Stimulated activated CD4-positive, alpha-beta T cell treated with anti-CD3 and anti-CD28 coated beads, Interleukin-2, amount 100 ng/mL, for 48 hours (primary cell): ENCODE measurements at places on chromosomes 4 and X.

- DNase-seq: no peak
Measured at GRCh38 chr4:74166135-74166534, 8.2 kb downstream of the MTHFD2L start.

- no peak for DNase-seq
Measured at GRCh38 chr4:16142598-16143310, 58.9 kb upstream of the PROM1 start.

- no peak for DNase-seq
Measured at GRCh38 chrX:114101081-114101480, 482.8 kb upstream of the HTR2C start.

DNA sequence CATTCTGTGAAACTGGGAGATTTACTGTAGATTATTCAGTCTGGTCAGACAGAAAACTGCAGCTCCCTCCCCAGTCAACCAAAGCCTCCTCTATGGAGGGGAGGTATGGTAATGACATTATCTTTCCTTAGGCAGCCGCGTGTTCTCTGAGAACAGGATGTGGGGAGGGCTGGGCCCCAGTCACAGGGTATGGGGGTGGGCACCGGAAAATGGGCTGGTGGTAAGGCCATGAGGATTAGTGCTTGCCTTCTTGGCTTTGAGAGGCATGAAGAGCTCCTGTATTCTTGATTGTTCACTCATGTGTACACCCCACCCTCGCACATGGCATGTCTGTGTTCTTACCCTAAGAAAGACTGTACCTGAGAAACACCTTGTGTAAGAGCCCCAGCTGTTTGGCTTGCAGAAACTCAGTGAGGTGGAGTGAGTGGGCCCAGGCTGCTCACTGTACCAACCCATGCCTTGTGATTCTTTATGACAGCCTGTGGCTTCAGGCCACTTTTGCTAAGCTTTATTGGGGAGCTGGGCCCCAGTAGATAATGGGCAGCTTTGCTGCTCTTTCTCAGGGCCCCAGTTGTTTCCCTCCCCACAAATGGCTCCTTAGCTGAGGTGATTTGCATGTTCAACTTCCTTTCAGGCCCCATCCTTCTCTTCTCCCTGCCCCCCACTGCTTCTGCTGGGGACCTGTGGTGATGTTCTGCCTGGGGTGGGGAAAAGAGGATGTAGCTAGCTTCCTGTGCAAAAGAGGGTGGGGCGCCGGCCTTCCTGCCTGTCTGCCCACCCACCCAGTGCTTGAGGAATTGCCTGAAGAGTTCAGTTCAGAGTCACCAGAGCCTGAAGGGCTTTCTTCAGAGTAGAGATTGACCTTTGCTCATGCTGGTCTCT, 30.7 kb downstream of the MSN start:
- DNase-seq: peak; percentile 52

DNA sequence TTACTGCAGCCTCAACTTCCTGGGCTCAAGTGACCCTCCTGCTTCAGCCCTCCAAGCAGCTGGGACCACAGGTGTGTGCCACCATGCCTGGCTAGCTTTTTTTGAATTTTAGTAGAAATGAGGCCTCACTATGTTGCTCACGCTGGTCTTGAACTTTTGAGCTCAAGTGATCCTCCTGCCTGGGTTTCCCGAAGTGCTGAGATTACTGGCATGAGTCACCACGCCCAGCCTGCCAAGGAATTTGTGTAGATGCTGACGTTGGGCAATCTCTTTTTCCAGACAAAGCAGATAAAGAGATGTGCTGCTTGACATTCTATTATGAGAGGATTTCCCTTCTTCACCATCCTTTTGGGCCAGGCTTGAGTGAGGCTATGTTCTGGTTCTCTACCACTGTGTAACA, 254.5 kb upstream of the RPS6KA3 start:
- no peak for DNase-seq

DNA sequence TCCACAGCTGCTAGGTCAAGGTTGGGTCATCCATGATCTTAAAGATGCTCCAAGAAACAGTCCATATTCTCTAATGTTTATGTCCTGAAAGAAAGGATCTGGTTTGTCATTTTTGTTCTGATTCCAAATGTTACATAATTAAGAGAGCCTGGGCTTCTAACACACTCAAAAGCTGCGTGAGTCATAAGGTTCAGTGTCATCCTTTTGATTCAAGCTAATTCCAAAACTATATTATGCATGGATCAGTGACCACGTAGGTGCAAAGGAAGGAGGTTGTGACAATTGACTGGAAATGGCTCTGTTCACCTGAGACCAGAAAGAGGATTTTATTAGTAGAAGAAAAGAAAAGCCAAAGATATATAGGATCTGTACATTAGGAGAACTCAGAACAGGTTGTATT, 268.7 kb upstream of the GK2 start:
- DNase-seq: no peak

GRCh38 chr4:24973747-24974601, 56.8 kb downstream of the LGI2 start:
- no peak for DNase-seq

GRCh38 chr4:186318481-186318880, 52.5 kb downstream of the F11 start:
- no peak for DNase-seq

GRCh38 chr4:75235359-75235951, 278.7 kb downstream of the RCHY1 start:
- DNase-seq: no peak

- no peak for DNase-seq
Measured at GRCh38 chr4:36532670-36533379, 251.4 kb downstream of the DTHD1 start.

DNA sequence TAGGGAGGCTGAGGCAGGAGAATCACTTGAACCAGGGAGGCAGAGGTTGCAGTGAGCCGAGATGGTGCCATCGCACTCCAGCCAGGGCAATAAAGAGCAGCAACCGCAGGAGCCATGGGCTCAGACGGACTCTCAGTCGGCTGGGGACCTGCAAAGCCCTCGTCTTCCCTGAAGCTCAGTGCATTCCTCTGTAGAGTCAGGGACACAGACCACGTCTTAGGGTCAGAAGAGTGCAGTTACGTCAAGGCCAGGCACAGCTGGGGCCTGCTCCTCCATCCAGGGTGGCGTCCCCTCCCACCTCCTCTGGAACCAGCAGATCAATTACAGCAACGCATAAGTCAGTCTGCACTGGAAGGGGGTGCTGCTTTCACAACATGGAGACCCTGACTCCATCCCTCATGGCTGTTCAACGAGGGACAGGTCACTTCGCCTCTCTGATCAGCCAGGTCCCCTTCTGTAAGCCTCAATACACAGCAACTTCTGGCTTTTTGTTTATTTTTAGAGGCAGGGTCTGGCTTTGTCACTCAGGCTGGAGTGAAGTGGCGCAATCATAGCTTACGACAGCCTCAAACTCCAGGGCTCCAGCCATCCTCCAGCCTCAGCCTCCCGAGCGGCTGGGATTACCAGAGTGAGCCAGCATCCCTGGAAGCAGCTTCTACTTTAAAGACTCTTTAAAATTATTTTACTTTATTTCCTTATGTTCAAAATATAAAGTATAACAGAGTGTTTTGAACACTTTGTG, 76.4 kb downstream of the ZFYVE28 start:
- no peak for DNase-seq

GRCh38 chr4:38174801-38175200, 214.6 kb downstream of the PTTG2 start:
- no peak for DNase-seq

GRCh38 chrX:38347136-38347535, 5.3 kb upstream of the OTC start:
- DNase-seq: no peak

DNA sequence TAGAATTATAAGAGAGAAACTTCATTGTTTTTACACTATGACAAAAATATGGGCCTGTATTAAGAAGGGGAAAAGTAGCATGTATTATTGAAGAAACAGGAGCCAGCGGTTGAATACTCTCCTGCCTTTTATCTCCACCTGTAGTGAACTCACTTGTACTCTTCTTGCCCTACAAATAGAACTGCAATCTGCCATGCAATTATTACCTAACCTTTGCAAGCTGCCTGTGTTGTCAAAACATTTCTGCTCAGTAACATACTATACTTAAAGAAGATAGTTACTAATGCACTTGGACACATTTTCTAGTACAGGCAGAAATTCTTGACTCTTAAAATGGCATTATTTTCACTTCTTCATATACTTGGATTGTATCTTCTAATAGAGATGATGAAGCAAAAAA, 818.4 kb upstream of the GRID2 start:
- DNase-seq: no peak

GRCh38 chr4:1351854-1352566, 5.0 kb downstream of the UVSSA start:
- peak; percentile 96 for DNase-seq

- DNase-seq: no peak
Measured at GRCh38 chr4:152115118-152115517, 354.3 kb upstream of the GATB start.

GRCh38 chr4:138439143-138439581, 197.0 kb upstream of the SLC7A11 start:
- DNase-seq: no peak

DNA sequence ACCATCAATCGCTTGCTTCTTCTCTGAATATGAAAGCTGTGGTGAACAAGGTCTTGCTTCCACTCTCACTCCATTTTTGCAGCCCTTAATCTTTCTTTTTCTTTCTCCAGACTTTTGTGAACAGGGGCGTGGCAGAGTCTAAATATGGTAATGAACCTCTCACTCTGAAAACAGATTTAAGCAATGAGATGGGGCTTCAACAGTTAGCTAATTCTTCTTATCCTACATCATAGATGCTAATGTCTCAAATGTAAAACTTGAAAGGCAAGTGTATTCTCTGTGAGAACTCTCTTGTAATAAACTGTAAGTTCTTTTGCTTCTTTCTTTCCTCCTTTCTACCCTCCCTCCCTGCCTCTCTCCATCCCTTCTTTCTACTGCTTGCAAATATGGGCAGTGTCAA, 106.5 kb upstream of the ANK2 start:
- no peak for DNase-seq

- peak; percentile 48 for DNase-seq
Measured at GRCh38 chrX:39730662-39731329, 367.0 kb downstream of the BCOR start.

- no peak for DNase-seq
Measured at GRCh38 chr4:184503869-184504300, 29.5 kb upstream of the IRF2 start.

DNA sequence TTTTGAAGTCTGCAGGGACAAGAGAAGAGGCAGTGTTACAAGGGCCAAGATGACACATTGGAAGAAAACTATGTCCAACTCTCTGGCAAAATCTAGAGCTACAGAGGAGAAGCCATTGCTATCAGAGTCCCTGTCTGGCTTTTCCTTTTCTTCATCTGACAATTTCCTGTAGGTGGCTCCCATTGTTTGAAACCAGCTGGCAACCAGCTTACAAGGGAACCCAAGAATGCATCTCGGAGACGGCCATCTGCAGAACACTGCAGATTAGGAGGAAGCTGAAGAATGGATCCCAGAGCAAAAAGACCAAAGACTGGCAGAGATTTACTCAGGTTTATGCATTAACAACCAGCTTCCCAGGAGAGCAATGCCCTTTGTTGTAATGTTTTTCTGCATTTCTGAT, 216.2 kb upstream of the CTSO start:
- no peak for DNase-seq

GRCh38 chrX:17822351-17822750, 38.7 kb downstream of the RAI2 start:
- no peak for DNase-seq

- DNase-seq: no peak
Measured at GRCh38 chrX:69151866-69152284, 13.4 kb downstream of the PJA1 start.

DNA sequence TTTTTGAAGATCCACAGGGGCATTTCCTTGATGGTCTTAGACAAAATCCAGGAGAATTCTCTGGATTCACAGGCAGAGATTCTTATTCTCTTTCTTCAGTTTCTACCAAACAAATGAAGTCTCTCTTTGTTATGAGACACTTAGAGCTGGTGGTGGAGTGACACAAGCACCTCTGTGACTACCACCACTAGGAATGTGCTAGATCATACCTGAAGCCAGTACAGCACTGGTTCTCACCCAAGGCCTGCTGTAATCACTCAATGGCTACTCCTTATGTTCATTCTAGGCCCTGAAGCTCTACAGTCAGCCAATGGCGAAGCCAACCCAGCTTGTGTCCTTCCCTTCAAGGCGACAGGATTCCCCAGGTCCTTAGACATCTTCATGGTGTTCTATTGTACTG, 482.3 kb downstream of the TRAM1L1 start:
- no peak for DNase-seq

GRCh38 chr4:70670332-70671014, 4.2 kb upstream of the JCHAIN start:
- DNase-seq: no peak

DNA sequence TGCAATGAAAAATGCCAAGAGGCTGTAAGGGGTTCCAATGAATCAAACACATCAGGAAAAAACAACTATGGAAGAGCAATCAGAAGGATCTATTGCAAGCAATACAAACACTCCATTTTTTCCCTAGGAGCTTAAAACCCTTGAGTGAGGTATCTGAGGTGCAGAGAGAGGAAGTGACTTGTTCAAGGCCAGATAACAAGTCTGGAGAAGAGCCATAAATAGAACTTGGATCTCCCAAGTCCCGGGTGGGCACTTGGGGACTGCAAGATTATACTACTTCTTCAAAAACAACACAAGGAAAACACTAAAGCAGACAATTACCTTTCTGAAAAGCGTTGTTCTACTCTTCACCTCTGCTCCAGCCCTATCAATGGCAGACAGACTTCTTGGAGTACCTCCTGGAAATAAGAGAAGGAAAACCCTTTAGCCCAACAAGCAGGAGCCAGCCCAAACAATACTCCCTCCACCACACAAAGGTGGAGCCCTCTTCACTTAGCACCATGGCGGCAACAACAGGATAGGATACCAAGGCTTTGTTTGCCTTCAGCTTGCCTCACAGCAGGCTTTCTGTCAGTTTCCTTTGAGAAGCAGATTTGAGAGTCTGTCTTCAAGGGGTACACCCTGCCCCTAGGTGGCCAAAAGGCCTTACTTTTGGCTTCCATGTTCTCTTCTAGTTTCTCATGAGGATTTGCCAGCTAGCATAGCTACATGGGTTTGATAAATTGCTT, 26.0 kb downstream of the AIFM1 start:
- no peak for DNase-seq

- DNase-seq: no peak
Measured at GRCh38 chrX:69063486-69063885, 101.8 kb downstream of the PJA1 start.

GRCh38 chr4:60637976-60638375, 562.1 kb upstream of the ADGRL3 start:
- DNase-seq: no peak

DNA sequence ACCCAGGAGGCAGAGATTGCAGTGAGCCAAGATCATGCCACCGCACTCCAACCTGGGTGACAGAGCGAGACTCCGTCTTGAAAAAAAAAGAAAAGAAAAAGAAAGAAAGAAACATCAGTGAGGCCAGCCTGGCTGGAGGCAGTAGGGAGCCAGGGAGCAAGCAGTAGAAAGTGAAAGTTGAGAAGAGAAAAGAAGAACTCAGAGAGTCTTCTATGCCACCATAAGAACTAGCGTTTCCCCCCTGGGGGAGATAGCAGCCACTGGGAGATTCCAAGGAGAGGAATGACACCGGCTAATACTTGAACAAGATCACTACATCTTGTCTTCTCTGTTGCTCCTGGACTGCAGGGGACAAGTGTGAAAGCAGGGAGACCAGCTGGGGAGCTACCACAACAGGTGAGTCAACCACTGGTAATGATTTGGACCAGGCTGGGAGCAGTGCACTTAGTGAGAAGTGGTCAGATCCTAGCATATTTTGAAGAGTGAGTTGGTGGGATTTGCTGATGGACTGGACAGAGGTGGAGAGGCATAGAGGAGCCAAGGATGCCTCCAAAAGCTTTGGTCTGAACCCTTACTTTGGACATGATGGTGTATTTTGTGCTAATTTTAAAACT, 33.4 kb downstream of the SLC2A9 start:
- no peak for DNase-seq

- DNase-seq: no peak
Measured at GRCh38 chr4:105166066-105166465, 19.4 kb downstream of the TET2 start.
